ENCODE measurements at places on chromosomes 2 and 18.

- DNase-seq, result peak; percentile 76
Observed at GRCh38 chr2:28583899-28584553, 88.2 kb downstream of the PLB1 start.

GRCh38 chr2:214896274-214896673 lies 86.8 kb upstream of the BARD1 start:
- DNase-seq, result no peak

GRCh38 chr2:159606287-159606686 lies 10.1 kb downstream of the BAZ2B start:
- no peak for DNase-seq

DNA sequence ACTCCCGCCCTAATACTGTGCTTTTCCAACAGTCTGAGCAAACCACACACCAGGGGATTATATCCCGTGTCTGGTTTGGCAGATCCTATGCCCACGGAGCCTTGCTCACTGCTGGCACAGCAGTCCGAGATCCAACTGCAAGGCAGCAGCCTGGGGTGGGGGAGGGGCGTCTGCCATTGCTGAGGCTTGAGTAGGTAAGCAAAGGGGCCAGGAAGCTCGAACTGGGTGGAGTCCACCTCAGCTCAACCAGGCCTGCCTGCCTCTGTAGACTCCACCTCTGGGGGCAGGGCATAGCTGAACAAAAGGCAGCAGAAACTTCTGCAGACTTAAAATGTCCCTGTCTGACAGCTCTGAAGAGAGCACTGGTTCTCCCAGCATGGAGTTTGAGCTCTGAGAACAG lies 44.2 kb downstream of the LNPK start:
- DNase-seq, result no peak

DNA sequence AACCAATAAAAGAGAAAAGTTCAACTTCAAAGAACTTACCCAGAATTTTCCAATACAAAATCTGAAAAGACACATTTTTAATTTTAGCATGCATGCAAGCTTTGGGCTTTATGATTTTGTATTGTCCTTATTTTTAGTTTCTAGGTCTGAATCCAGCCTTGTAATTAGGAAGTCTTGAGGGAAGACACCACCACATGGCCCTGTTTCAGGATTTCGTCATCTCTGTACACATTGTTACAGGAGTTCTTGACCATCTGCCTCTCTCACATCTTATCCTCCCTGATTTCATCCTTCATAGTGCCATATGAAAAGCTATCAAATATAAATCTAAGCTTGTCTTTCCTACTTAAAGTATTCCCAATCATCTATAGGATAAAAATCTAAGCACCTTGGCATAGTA lies 176.1 kb downstream of the TXNL1 start:
- DNase-seq, result no peak

DNA sequence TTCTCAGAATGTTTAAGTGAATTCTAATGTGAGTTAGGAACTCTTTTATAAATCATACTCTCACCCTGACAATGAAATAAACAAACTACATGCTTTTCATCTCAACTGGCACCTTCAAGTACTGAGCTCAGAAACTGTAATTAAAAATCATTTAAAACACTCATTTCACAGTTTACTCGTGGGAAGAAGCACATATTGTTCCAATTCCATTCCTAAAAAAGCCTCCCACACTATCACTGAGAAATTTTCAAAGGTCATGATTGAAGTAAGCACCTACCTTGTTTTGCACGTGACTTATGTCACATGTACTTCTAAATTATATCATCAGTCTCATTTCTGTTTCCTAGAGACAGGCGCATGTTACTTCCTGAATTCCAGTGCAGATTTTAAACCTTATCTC lies 678.1 kb upstream of the SLC8A1 start:
- DNase-seq, result no peak

- no peak for DNase-seq
Observed at GRCh38 chr2:172586245-172586891, 30.5 kb downstream of the PDK1 start.

DNA sequence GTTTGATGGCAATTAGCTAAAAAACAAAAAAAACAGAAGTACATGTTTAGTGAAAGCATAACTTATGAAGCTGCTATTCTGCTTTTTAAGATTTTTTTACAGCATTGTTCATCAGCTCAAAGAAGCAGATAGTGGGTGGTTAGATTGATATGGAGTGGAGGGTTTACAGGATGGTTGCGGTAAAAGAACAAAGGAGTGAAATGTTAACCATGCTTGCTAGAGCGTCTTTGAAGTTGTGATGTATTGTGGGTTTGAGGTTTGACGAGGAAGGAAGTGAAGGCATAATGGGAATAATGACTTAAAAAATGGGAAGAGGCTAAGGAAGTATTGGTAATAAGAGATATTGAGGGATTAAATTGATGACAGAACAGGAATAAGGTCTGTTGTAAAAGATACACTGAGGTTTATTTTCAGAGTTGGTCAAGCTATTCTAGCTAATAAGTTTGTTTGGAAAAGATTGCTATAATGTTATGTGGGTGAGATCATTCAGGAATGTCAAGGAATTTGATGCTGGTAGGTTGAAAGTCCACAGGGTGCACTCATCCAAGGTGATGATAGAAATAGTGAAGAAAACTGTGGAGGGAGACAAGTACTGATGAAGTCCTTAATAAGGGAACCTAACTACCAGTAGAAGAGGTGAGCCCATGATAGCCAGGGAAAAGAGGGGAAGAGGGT lies 14.6 kb downstream of the SPOPL start:
- no peak for DNase-seq

GRCh38 chr2:233446121-233446520 lies 91.8 kb downstream of the DGKD start:
- no peak for DNase-seq

DNA sequence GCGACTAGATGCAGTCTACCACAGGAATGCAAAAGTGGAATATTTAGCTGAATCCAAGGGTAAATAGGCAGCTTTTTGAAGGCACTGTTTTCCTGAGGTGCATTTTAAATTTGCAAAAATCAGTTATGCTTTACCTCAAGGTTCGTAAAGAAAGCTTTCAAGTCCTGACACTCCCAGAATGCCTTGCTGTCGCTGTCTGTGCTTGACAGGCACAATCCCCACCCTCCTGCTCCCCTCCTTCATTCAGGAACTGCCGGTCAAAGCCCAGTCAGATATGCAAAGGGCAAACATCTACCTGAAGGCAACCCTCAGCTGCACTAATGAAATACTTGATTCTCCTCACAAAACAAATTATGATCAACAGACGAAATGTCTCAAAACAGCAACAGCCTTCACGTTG lies 97.4 kb upstream of the DDX18 start:
- DNase-seq, result no peak

GRCh38 chr18:65737471-65737955 lies 13.3 kb upstream of the CDH7 start:
- DNase-seq, result no peak

DNA sequence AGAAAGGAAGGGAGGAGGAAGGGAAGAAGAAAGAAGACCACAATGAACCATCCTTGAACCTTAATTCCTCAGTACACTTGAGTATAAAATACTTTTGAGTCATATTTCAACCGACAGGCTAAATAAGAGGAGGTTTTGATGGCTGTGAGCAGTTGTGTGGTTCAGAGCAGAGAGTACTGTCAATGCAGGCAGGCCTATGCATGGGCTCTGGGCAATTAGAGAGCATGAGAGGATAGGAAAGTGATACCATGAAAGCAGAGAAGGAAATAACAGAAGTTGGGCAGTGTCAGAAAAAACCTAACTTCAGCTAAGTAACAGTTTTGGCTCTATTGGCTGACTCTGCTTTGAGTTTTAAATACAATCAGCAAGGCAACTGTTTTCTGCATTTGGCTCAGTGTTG lies 123.6 kb upstream of the STK17B start:
- DNase-seq, result no peak

- no peak for DNase-seq
Observed at GRCh38 chr2:187174582-187174981, 273.5 kb downstream of the CALCRL start.

- DNase-seq, result no peak
Observed at GRCh38 chr2:162734866-162735265, 103.7 kb downstream of the KCNH7 start.

DNA sequence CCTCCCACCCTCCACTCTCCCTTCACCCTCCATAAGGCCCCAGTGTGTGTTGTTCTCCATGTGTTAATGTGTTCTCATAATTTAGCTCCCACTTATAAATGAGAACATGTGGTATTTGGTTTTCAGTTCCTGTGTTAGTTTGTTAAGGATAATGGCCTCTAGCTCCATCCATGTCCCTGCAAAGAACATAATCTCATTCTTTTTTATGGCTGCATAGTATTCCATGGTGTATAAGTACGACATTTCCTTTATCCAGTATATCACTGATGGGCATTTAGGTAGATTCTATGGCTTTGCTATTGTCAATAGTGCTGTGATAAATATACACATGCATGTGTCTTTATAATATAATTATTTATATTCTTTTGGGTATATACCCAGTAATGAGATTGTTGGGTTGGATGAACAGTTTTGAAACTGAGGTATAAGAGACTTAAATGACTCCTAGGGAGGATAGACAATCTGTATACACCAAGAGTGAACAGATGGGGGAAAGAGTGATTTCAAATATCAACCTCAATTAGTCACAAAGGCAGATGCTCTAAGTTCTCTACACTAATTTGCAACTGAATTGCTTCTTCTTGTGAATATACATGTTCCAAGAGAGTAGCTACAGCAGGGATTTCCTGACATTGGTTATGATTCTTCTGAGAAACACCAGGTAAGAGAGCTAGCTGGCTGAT lies 23.7 kb downstream of the CWC22 start:
- no peak for DNase-seq

GRCh38 chr2:176110415-176111308 lies 3.6 kb downstream of the HOXD11 start:
- no peak for DNase-seq

DNA sequence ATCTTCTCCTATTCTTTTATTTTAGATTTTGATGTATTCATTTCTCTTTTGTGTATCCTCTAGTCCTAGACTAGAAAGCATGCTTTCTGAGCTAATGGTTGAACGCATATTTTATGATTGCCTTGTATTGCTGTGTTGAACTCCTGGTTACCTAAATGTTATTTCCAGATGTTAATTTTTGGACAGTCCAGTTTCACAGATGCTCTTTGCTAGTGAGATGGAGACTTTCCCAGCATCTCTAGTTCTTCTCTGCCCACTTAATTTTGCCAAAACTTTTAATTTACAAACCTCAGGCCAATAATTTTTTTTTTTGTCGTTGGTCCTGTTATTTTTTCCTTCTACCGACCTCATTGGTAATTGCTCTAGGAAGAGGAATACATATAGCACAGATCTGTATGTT lies 153.2 kb downstream of the HAUS1 start:
- peak; percentile 86 for DNase-seq

- DNase-seq, result no peak
Observed at GRCh38 chr2:8546612-8547283, 135.1 kb upstream of the ID2 start.

- no peak for DNase-seq
Observed at GRCh38 chr18:48915626-48916425, 34.9 kb downstream of the SMAD7 start.

GRCh38 chr2:80246534-80246933 lies 58.0 kb downstream of the LRRTM1 start:
- no peak for DNase-seq

DNA sequence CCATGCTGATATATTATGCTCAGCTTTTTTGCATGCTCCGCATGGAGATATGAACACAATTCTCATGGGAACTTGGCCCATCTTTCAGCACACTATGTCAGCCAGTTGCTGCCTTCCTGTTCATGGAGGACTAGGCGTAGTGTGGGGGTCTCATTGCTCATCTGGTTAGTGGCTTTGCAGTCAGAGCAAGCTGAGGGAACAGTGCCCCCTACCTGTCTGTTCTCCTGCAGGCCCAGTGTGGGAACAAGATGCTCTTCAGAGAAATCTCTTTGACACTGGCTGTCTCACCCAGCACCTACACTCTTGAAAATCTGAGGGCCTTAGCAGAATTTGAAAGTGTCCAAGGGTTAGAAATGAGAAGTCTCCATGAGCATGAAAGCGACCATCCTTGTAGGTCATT lies 47.1 kb downstream of the SPTBN1 start:
- DNase-seq, result no peak

- peak; percentile 88 for DNase-seq
Observed at GRCh38 chr2:218406209-218406948, 6.7 kb downstream of the CTDSP1 start.

- DNase-seq, result no peak
Observed at GRCh38 chr2:220420820-220421219, 793.4 kb downstream of the SLC4A3 start.

DNA sequence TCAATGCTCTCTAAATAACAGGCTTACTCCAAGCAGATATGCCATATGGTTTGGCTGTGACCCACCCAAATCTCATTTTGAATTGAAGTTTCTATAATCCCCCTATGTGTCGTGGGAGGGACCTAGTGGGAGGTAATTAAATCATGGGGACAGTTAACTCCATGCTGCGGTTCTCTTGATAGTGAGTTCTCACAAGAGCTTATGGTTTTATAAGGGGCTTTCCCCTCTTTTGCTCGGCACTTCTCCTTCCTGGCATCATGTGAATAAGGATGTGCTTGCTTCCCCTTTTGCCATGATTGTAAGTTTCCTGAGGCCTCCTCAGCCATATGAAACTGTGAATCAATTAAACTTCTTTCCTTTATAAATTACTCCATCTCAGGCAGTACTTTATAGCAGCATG lies 302.7 kb upstream of the ZC3H15 start:
- no peak for DNase-seq

DNA sequence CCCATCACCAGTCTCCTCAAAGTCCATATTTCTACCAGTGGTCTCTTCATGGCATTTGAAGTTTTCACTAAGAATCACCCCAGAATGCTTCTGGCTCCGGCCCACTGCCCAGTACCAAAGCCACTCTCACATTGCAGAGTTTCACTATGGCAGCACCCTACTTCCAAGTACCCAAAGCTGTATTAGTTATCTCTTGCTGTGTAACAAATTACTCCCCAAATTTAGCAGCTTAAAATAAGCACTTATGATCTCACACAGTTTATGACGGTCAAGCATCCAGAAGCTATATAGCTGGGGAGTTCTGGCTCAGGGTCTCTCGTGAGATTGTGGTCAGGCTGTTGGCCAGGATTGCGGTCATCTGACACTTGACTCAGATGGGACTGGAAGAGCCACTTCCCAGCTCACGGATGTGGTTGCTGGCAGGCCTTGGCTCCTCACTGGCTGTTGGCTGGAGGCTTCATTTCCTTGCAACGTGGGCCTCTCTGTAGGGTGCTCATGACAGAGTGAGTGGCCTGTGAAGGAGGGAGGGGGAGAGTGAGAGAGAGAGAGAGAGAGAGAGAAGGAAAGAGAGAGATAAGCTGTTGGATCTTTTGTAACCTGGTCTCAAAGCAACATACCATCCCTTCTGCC lies 189.5 kb downstream of the CTIF start:
- DNase-seq, result no peak
